Activated T-helper 2 cell treated with anti-CD3 and anti-CD28 coated beads, Interferon-gamma antibody, Interleukin-2, Interleukin-4, amounts not matched to agents 10 μg/mL and 5 μg/mL and 100 μg/mL, durations not matched to agents 14 hours and 24 hours and 36 hours (primary cell): ENCODE measurements at places on chromosomes 5 and 9.

GRCh38 chr9:105444130-105444529 is 3.7 kb upstream of the FSD1L start:
- no peak for DNase-seq

DNA sequence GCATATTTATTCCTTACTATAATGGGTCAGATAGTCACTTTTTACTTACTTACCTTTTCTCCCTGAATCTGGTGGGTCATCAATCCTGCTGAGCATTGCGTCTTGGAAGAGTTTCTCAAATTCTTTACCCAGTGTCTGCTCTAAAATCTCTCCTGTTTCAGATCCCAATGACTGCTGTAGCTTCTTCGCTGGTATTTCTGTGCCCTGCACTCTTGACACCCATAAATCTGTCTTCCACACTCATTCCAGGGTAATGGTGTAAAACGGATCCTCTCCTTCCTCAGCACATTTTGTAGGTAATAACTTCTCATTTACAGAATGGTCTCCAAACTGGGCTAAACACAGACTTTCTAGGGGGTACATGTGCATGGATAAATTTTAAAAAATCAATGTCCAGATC is 407.4 kb downstream of the DMAC1 start:
- no peak for DNase-seq

- DNase-seq: no peak
These were observed 39.3 kb downstream of the NR2F1 start for GRCh38 chr5:93622240-93622885.

- no peak for DNase-seq
These were observed 250.5 kb upstream of the PDE4D start for GRCh38 chr5:60143942-60144549.

GRCh38 chr5:54908774-54909525 is 76.4 kb downstream of the ESM1 start:
- no peak for DNase-seq

- no peak for DNase-seq
These were observed 88.5 kb downstream of the FAM174A start for GRCh38 chr5:100623719-100624118.

DNA sequence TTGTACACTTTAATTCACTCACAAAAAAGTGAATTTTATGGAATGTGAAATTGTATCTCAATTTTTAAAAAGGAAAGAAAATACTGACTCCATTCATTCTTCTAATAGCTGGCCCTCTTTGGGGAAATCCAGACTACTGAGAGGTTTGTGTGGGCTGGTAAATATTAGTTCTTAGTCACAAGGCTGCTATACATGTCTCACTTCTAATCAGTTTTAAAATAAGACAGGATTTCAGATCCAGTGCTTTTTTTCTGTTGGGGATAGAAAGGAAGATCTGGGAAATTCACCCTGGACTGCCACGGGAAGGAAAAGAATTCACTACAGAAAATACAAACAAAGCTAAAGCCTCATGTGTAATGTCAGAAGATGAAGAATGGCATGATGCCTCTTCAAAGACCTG is 32.7 kb upstream of the ADAMTSL1 start:
- DNase-seq: no peak

GRCh38 chr5:17813214-17813613 is 179.0 kb downstream of the TAF11L14 start:
- DNase-seq: no peak

GRCh38 chr5:174252121-174252520 is 206.6 kb downstream of the NSG2 start:
- DNase-seq: no peak

DNA sequence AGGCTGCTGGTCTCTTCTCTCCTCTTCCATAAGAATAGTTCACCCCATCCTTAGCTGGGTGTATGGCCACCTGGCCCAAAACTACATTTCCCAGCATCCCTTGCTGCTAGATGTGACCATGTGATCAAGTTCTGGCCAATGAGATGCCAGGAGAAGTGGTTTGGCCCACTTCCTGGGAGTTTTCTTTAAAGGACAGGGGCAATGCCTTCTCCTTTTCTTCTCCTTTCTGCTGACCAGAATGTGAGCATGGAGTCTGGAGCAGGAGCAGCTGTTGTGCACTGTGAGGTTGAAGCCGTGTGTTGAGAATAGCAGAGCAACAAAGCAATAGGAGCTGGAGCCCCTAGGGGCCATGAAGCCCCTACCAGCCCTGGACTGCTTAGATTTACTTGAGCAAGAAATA is 36.8 kb downstream of the C9orf50 start:
- DNase-seq: peak; percentile 61

DNA sequence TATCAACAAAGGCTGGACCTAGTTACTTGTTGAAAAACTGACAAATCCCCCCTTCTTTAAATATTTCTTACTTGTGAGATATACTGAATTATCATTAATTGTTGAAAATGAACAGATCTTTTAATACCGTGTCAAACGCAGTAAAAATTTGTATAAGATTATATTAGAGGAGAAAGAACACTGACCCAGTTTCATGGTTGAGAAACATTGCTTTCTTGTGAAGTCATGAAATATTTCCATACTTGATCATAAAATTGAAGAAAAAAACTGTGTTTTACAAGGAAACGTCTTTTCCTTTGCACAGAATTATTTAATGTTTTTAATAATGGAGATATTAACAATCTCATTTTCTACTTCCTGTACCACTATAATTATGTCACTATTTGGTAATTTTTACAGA is 45.8 kb downstream of the MOCS2 start:
- no peak for DNase-seq

DNA sequence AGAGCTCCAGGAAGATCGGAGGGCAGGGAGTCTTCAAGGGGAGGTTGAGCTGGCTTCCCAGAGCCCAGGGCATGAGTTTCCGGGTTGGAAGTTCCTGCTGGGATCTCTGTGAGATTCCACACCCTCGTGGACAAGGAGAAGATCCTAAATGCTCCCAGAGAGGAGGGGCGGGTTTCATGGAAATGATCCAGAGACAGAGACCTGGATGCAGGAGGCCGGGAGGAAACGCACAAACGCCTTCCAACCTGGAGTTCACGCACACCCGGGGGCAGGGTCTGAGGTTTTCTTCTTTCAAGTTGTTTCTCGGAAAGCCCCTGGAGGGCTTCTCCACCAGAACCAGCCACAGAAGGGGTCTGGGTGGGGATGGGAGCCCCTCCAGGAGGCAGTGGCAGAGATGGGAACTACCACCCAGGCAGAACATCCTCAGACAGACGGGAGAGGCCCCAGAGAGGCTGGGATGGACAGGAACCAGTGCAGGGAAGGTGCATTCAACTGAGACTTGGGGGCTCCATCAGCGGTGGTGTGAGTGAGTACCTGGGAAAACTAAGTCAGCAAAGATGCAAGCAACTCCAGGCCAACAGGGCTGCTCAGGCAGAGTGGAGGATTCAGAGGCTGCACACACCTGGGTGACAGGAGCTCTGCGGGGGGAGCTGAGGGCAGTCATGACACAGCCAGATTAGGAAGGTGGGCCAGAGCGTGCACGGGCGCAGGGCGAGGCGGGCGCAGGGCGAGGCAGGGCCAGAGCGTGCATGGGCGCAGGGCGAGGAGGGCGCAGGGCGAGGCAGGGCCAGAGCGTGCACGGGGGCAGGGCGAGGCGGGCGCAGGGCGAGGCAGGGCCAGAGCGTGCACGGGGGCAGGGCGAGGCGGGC is 52.1 kb upstream of the EXOC3 start:
- DNase-seq: no peak

- DNase-seq: no peak
These were observed 28.3 kb downstream of the UHRF2 start for GRCh38 chr9:6441269-6441668.

DNA sequence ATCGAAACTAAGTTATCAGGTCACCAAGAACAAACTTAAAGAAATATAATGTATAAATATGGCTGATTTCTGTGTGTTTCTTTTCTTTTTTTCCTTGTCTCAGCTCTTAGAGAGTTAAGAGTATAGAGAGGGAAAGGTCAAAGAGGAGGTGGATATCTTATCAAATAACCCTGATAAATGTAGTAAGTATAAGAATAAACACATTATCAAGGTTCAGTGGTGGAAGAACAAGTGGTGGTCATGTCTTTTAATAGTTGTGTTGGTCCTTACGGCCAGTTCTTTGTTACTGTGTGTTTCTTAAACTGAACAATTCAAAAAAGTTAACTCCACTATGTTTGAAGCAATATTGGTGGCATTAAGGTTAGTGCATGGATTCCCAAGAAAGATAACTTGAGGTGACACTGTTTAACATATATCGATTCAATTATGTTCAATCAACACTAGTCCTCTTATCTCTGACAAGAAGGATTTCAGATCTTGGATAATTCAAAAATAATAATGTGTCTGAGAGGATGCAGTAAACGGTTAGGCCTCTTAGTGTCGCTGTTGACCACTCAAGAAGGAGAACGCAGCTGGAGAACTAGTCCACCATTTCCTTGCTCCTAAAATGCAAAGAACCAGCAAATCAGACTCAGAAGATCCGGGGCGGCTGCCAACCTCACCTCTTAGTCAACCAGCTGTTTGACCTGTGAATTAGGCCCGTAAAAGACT is at the start of gene PCDHGA3:
Gene PCDHGA3 (plus strand): TSS at position 588 of the 711 bp plus-strand sequence. CDS start 205 bp downstream, outside the sequence.
- DNase-seq: no peak

DNA sequence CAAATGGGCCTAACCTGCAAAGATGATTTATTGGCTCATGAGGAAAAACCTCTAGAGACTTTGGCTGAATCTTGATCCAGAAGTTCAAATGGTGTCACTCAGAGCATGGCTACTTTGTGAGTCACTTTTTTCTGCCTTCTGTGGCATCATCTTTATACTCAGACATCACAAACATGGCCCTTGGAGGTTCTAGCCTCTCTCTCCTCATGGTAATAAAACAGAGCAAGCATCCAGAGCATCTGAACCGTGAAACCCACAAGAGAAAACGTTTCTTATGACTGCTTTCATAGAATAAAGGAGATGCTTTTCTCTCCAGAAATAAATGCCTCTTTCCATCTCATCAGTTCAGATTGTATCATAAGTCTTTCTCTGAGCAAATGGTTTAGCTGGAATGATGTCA is 780.3 kb downstream of the KCTD16 start:
- DNase-seq: no peak

DNA sequence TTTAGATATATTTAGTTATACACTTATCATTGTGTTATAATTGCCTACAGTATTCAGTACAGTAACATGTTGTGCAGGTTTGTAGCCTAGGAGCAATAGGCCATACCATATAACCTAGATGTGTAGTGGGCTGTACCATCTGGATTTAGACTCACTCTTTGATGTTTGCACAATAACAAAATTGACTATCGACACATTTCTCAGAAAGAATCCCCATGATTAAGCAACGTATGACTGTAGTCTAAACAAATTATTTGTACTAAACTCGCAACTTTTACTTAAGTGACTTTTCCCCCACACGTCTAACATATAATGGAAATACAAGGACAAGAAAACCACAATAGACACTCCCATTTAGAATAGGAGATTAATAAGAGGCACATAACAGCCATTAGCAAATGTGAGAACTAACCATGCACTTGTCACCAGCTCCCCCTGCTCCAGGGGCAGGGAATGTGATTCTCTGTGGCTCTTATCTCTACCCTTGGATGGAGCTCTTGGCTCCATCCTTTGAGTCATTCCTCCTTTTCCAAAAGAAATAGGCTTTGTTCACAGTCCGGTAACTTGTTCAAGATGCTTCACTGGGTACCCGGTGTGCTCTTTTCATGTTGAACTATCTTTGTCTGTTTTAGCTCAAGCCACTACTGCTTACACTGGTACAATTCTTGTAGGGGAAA is 8.7 kb upstream of the B4GALT1 start:
- DNase-seq: no peak

DNA sequence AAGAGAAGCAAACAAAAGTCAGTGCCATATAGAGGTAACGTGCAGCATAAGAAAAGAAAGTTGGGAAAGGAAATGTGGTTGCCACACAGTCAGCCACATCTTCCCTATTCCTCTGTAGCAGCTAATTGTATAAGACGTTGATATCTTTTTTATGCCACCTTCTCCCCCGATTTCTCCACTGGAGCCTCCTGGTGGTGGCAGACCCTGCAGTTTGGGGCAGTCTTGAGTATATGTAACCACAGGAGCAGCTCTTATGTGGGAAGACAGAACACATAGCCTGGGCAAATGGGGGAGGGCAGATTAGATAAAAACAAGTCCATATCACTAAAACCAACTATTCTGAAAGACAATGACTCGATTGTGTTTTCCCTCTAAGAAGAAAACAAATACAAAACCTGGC is 99.7 kb downstream of the PLCXD3 start:
- DNase-seq: no peak

- DNase-seq: no peak
These were observed 5.3 kb downstream of the INVS start for GRCh38 chr9:100104314-100104713.

GRCh38 chr5:36152324-36153297 is 700 bp downstream of the SKP2 start:
- DNase-seq: no peak

GRCh38 chr9:129141066-129142041 is 30.1 kb downstream of the PTPA start:
- peak; percentile 23 for DNase-seq

DNA sequence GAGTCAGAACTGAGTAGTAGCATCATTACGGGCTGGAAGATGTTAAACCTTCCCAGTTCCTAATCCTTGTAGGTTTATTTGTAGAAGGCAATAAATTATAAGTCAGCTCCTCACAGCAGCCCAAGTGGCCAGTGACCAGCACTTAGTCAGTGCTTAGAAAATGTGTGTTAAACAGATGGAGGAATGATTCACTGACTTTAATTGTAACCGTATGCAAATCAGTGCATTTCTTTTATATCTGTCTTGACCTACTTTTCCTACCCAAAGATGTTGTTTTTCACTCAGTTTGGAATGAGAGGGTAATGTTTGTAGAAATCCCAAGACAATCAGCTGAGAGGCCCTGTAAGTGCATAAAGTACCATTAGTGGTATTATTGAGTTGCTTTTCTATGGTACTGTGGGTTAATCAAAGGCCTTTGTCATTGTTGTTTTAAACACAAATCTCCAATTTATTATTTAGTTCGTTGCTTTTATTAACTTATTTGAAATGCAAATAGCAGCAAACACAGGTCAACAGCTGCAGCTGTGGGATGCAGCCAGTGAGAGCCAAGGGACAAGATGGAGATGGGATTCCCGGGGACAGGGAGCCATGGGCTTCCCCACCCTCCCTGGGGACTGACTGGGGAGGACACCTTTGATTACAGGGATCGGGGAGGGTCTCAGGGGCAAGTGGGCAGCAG is 49.8 kb downstream of the MAP1B start:
- no peak for DNase-seq
